ENCODE measurements at places on chromosomes 12 and 14.

DNA sequence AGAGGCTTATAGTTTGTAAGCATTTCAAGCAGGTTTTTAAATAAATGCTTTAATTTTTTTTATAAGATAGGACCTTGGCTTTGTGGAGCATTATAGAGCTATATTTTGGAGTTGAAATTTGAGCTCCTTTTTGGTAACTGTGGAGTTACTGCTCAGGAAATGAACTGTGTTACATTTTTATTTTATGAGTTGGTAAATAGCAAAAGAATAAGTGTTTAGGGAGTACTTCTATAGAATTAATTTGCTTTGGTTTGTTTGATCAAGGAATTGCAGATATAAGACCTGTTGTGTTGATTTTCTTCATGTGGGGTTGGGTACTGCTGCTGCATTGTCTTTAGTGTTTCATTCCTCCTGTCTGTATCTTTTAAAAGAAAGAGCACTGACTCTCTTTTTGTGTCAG, 3.5 kb downstream of the ATP2A2 start:
- ATAC-seq, result no peak

DNA sequence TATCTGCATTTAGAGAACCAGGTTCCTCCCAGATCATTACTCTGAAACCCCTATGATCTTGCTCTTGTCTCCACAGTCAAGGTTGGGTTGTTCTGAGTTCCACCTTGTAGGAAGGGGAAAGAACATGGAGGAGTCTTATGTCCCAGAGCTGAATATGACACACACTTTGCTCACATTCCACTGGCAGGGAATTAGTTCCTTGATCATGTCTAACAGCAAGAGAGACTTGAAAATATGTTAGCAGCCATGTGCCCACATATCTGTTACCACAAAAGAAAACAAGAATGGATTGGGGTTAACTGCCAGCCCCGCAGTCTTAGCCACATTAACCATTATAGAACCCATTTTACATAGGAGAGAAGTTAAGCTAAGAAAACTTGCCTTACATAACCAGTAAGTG, 71.1 kb upstream of the MDM1 start:
- no peak for ATAC-seq

DNA sequence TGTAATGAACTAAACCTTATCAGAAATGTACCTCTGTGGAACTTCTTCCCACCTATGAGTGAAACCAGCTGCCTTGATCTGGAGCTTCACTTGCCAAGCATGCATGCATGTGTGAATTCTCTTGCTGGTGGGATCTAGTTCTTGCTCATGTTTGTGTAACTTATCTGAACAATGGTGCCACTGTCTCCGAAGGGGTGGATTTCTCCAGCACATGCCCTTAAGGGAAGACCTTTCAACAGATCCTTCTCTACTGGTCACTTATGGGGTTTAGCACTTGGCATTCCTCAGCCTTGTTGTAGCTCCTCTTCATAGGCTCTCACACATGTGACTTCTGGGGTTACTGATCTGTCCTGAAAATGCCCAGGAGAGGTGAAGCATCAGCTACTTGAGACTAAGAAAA, 25.0 kb downstream of the SMOC1 start:
- no peak for ATAC-seq

DNA sequence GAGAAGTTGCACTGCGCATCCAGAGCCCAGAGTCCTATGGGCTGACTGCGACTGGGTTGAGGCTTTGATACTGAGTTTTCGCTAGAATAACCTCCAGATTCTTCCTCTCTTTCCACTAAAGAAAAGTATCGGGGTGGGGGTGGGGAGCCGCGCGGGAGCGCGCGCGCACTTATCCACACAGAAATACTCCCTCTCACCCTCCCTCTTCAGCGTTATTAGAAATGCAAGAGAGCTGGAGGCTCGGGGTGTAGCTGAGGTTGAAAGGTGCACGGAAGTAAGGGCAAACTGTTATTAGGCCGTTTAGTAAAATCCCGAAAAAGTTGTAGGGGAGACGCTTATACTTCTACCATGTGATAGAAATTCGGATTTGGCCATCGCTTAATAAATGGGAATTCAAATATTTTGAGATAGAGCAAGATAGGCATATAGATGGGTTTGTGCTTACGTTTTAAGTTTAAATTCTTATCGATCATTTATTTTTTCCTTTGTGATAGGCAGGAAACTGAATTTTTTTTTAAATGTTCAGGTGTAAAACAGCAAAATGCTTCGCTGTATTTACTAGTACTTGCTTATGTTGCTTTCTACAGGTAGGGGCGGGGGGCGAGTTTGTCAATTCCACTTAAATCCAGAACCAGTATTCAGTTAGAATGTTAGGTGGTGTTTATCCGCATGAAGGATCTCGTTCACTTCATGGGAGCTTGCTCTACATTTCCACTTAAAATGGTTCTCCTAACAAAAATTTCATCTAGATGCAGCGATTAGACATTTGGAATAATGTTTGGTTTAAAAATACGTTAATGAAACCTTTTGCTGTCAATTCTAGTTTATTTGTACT, 1.1 kb downstream of the ARHGAP5 start:
- ATAC-seq, result no peak

GRCh38 chr12:58425481-58426392, 484.4 kb downstream of the ATP23 start:
- no peak for ATAC-seq

DNA sequence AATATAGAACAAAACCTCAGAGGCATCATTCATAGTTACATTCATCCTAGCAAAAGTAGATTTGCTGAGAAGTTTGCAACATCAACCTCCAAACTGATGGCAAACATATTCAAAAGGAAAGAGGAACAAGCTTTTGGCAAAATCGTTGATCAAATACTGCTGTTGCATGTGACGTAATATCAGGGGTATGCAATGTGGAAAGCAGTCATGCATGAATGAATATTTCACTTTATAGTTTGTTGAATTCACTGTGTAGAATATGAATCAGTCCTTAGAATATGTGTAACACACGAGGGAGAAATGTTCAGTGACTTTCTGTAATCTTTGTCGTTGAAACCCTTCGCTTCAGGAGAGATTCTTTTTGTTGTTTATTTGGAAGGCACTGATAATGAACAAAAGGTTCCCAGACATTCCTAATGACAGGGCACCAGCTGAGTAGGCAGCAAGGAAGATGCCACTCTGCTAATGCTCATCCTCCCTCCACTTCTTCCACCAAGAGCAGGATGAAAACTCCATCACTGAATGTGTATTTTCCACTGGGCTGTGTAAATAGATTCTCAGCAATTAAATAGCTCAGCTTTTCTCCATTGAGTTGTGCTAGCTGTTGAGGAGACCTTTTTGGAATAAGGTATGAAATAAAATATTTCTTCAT, 126.1 kb downstream of the PELI2 start:
- no peak for ATAC-seq

- no peak for ATAC-seq
These were observed 167.7 kb upstream of the PLXNC1 start for GRCh38 chr12:93980711-93981110.

GRCh38 chr12:127473766-127474165, 793.2 kb upstream of the TMEM132C start:
- no peak for ATAC-seq

- no peak for ATAC-seq
These were observed 250.6 kb downstream of the AEBP2 start for GRCh38 chr12:19689801-19690472.

DNA sequence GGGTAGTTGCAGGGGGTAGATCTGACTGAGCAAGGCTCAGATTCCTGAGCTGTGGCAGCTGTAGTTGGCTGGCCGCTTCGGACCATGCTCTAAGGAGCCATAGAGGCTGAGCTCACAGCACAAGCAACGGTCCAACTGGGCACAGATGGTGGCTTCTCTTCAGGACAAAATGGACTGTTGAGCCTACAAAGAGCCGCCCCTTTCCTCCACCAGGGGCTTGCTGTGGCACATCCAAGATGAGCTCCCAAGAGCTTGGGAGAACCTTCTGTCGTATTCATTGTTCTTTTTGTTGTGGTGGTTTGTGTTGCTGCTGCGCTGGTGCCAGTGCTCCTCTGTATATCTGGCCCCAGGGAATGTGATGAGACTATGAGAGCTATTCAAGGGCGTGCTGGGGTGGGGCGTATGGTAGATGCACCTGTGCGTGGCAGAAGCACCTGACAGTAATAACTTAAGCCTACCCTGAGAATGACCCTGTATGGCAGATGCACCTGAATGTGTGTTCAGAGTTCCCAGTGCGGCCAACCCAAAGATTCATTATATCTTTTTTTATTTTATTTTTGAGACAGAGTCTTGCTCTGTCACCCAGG, 17.8 kb upstream of the LGALS3 start:
- no peak for ATAC-seq
